ENCODE measurements at places on chromosomes 1 and 21.

DNA sequence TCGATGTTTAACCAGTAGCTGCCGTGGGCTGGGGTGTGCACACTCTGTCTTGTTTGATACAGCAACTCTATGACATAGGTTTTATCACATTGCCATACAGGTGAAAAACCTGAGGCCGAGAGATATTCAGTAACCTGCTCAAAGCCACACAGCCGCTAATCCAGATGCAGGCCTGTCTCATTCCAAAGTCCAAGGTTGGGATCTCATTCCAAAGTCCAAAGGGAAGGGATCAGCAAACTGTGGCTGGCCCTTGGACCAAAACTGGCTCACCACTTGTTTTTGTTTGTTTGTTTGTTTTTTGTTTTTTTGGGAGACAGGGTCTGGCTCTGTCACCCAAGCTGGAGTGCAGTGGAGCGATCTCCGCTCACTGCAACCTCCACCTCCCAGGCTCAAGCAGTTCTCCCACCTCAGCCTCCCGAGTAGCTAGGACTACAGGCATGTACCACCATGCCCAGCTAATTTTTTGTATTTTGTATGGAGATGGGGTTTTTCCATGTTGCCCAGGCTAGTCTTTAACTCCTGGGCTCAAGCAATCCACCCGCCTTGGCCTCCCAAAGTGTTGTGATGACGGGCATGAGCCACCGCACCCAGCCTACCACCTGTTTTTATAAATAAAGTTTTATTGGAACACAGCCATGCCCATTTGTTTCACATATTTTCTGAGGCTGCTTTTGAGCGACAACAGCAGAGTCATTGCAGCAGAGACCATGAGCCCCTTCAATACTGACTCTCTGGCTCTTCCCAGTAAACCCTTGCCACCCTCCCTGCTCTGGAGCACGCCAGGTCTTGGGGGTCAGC, 163.4 kb upstream of the TMEM51 start:
- DNase-seq: no peak

DNA sequence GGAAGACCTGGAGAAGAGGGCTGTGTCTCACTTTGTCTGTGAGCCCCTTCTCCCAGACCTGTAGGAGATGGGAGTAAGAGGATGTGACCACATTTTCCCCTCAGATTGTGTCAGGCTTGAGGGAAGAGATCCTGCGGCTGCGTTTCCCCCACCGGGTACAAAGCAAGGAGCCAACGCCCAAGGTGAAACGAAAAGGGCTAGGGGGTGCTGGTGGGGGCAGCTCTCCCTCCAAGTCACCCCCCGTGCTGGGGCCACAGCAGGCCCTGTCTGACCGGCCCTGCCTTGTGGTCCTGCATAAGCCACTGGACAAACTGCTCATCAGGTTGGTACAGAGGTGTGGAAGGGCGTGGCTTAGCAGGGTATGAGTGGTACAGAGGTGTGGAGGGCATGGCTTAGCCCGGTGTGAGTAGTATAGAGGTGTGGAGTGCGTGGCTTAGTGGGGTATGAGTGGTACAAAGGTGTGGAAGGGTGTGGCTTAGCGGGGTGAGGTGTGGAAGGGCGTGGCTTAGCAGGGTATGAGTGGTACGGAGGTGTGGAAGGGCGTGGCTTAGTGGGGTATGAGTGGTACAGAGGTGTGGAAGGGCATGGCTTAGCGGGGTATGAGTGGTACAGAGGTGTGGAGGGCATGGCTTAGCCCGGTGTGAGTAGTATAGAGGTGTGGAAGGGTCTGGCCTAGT, 30.6 kb downstream of the HYI start:
- DNase-seq: no peak

DNA sequence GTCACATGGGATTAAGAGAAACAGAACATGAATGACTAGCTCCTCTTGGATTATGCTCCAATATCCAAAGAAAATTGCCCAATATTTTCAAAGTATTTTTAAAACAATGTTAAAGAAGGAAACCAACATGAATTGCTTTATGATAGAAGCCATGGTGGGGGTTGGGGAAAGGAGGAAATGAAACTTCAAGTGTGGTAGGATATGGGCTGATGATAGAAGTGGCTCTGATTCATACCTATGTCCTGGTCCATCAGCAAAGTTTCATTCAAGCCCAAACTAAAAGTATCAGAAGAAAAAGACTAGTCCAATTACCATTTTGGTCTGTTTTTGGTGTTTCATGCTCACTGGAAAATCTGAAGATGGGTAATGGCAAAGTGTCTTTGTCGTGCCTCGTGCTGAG, 104.2 kb upstream of the PROX1 start:
- peak; percentile 42 for DNase-seq

DNA sequence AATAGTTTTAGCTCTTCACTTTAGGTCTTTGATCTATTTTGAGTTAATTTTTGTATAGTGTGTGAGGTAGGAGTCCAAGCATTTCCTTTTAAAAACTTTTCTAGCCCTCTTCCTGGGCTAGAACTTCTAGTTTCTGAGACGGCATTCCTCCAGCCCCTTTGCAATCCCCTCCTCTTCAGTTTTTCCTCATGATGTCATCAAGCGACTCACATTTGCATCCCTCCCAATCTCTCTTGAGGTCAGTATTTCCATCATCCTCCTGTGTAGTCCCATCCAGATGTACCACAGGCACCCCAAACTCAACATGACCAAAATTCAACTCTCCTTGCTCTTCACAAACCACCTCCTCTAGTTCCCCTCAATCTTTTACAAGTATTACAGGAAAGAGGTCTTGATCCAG, 10.7 kb downstream of the HMGN2 start:
- no peak for DNase-seq

DNA sequence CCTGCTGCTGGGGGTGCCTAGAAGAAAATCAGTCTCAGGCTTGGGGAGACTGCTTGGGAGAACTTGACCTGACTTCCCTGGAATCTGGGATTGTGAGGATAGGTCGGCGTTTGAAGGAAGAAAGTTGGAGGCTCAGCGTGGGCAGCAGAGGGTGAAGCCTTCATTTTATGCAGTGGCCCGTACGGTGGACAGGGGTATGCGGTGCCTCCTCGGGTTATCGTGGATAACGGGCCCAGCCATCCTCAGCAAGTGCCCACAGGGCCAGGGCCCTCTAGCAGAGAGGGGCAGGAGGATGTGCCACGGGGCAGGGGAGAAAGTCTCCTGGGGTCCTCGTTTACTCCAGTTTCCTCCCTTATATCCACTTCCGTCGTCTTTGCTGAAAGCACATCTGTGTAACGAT, 34.0 kb downstream of the CHAF1B start:
- DNase-seq: no peak

DNA sequence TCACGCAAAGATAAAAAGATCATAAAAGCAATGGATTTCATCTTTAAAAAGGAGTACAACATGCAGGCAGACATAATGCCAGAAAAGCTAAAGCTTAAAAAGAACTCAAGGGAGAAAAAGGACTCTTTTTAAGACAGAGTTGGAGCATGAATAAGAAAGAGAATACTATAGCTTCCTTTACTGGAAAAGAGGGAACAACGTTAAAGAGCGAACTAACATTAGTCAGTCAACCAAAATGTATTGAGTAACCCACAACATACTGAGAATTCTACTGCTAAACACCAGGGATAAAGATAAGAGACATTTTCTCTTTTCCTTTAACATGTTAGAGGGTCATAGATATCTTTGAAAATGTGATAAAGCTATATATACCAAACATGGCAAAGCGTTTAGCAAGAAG, 182.0 kb downstream of the DUSP10 start:
- DNase-seq: no peak

GRCh38 chr1:178564086-178564782, 51.3 kb downstream of the TEX35 start:
- DNase-seq: no peak

GRCh38 chr1:213335084-213335483, 284.0 kb downstream of the RPS6KC1 start:
- DNase-seq: no peak

DNA sequence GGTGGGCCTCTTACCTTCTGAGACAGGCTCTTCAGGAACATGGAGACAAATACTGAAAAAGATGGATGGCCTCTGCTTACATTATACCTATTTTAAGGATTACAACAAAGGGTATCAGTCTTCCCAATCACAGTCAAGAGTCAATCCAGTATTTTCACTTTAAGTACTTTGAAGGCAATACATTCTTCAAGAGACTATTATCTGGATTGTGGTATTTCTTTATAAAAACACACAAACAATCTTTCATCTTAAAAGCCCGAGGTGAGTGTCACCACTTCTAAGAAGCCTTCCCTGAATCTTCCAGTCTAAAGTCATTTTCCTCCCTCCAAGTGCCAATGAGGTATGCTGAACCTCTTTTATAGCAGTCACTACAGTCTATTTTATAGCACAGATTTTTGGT, 45.3 kb downstream of the WASF2 start:
- DNase-seq: no peak

DNA sequence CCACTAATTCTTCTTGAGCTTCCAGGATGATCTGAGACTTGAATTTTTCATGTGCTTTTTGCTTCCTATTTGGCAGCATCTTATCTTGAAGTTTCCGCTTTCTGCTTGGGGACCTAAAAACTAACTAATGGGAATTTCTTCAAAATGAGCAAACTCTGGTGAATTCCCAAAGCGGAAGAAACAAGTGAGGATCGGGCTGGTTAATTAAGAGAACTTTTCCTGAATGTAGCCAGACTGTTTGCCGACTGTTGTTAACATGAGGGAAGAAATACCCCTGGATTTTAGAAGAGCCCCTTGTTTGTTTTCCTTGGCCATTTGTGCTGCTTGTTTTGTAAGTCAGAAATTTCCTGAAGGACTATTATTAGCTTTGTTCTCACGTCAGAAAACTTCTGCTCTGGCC, 6.1 kb upstream of the SELE start:
- no peak for DNase-seq
